Tongue (tissue), 3 donors: ENCODE measurements at places on chromosomes 2 and 18.
A peak's percentile ranks its signal among the peaks of the same experiment; 100 is the strongest.

GRCh38 chr2:228827056-228827700 is 443.9 kb downstream of the PID1 start:
- DNase-seq, result peak; percentile 34

GRCh38 chr2:210548878-210549384 is 7.5 kb upstream of the CPS1 start:
- DNase-seq, result no peak

DNA sequence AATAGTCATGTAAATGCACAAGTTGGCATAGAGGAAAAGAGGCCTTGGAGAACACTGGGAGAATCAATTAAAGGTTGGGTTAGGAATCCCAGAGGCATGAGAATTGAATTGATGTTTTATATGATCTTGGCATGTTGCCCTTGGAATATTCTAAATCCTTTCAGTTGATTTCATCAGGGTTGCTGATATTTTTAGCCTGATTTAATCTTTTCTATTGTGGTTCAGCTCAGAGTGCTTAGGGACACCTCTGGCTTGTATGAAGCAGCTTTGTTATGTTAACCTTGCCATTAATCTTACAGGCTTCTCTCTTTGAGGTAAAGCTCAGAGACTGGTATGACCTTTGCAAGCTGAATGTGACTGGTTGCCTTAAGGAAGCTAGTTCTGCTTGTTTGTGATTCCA is 64.4 kb upstream of the LYPD6B start:
- DNase-seq, result no peak

DNA sequence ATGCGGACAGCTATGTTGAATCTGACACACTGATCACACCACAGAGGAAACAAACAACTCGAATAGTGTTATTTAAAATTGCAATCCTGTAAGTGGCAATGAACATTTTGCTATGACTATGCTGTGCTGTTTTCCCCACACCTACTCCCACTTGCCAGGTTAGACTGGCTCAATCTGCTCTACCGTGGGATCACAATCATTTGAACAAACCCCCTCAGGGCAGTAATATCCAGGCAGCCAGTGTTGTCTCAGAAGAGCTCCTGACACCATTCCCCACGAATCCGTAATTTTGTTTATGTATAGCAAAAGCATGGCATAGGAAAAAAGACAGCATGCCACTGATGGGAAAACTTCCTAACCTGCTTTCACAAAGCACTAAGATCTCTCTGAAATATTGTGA is 284.3 kb downstream of the ERBB4 start:
- DNase-seq, result no peak

GRCh38 chr2:62424899-62425298 is 81.1 kb downstream of the TMEM17 start:
- DNase-seq, result peak; percentile 17

- peak; percentile 84 for DNase-seq
These were observed 45.8 kb downstream of the LDLRAD4 start for GRCh38 chr18:13264091-13265007.
